ENCODE measurements at places on chromosomes 6 and 20.

GRCh38 chr20:48662711-48663110 is 165.1 kb downstream of the PREX1 start:
- DNase-seq, result no peak
- H3K36me3 ChIP-seq, result no peaks in the 10 kb centered on the region
- H3K27ac ChIP-seq, result no peak overlapping the region

DNA sequence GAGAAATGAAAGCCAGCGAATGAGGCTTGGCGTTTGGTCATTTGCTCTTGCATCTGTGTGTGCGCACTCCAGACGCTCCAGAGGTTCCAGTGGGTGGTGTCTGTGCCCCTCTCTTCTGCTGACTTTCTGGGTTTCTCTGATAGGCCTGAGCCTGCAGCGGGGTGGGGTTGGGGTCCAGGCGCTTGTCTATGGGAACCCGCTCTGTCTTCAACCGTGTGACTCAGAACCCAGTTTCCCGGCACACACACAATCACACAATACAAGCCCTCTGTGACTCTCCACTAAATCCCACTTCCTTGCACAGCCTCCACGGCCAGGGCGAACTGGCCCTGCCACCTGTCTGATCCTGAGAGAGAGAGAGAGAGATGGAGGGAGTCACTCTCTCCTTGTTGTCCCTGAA is 24.6 kb downstream of the RBM38 start:
- H3K36me3 ChIP-seq, result no peaks in the 10 kb centered on the region
- no peak overlapping the region for H3K4me3 ChIP-seq
- peaks cover 2% of the 10 kb centered on the region for H3K4me1 ChIP-seq
- no peak overlapping the region for H3K27ac ChIP-seq
- H3K27me3 ChIP-seq, result no peaks in the 10 kb centered on the region

DNA sequence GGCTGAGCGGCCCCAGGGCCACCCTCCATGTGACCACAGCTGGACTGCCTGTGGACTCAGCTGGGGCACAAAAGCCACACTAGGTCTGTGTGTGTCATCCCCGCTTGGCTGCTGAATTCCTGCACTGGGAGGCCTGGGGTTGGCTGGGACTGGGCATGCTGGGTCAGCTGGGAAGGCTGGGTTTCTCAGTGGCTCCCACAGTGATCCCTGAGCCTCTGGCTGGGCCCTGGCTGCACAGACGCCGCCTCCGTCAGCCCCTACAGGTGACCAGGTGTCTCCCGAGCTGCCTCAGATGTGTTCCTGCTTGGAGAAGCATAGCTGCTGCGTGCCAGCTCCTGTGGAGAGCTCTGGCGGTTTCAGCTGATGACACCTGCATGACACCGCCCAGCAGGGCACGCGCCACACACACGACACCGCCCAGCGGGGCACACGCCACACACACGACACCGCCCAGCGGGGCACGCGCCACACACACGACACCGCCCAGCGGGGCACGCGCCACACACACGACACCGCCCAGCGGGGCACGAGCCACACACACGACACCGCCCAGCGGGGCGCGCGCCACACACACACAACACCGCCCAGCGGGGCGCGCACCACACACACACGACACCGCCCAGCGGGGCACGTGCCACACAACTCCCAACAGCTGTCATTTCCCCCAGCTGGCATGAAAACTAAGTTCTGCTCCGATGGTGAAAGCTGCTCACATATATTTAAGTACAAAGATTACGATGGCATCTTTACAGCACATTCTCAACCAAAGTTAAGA is 88.8 kb downstream of the TAF4 start:
- H3K27ac ChIP-seq, result no peak overlapping the region
- no peaks in the 10 kb centered on the region for H3K27me3 ChIP-seq
- no peak for DNase-seq
- H3K4me1 ChIP-seq, result no peaks in the 10 kb centered on the region

DNA sequence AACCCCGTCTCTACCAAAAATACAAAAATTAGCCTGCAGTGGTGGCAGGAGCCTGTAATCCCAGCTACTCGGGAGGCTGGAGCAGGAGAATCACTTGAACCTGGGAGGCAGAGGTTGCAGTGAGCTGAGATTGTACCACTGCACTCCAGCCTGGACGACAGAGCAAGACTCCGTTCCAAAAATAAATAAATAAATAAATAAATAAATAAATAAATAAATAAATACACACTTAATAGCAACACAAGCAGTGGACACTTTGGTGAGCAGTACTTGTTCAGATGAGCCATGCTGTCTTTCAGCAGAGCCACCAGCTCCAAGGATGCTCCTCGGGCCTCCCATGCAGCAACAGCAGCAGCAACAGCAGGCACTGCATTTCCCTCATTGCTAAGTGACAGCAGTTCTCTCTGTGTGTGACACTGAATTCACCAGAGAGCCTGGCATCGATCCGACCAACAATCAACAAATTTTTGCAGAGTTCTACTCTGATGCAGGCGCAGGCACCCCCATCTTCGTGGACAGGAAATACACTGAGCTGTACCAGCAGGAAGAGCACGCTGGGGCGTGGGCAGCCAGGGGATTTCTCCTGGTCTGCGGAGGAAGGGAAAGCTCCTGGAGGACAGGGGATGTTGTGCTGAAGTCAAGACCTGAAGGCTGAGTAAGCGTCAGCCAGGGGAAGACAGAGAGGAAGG is 54.0 kb upstream of the SNX9 start:
- H3K27ac ChIP-seq, result no peak overlapping the region
- peaks cover 2% of the 10 kb centered on the region for H3K4me1 ChIP-seq
- H3K4me3 ChIP-seq, result no peak overlapping the region
- DNase-seq, result no peak
- no peaks in the 10 kb centered on the region for H3K27me3 ChIP-seq
- no peaks in the 10 kb centered on the region for H3K36me3 ChIP-seq

DNA sequence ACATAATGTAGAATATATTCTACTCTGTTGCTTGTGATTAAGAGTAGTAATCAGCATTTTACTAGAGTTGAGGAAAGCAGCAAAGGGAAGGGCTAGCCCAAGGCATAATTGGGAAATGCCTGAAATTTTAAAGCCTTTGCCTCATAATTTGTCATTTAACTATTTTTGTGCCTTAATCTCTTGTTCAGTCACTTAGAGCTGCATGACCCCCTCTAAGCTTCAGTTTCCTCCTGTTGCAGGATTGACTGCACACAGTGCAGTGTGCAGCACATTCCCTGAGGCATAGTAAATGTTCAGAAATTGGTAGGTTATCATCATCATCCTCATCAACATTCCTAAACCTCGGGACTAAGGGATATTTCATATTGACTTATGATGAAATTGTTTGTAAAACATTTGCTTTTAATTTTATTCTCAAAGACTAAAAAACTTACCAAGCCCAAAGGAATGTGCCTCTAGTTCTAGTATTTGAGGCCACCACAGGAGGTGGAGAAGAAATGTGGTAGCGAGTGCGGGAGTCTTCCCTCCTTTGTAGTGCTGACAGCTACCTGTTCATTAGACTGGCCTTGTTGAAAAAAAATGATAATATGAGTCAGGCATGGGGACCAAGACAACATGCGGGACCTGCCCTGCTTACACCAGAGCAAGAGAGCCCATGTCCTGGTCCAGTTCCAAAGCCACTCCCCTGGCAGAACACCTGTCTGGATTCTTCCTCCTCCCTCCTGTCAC is 14.8 kb upstream of the TENT5A start:
- H3K4me1 ChIP-seq, result peaks cover 16% of the 10 kb centered on the region
- no peak overlapping the region for H3K27ac ChIP-seq
- no peaks in the 10 kb centered on the region for H3K27me3 ChIP-seq

DNA sequence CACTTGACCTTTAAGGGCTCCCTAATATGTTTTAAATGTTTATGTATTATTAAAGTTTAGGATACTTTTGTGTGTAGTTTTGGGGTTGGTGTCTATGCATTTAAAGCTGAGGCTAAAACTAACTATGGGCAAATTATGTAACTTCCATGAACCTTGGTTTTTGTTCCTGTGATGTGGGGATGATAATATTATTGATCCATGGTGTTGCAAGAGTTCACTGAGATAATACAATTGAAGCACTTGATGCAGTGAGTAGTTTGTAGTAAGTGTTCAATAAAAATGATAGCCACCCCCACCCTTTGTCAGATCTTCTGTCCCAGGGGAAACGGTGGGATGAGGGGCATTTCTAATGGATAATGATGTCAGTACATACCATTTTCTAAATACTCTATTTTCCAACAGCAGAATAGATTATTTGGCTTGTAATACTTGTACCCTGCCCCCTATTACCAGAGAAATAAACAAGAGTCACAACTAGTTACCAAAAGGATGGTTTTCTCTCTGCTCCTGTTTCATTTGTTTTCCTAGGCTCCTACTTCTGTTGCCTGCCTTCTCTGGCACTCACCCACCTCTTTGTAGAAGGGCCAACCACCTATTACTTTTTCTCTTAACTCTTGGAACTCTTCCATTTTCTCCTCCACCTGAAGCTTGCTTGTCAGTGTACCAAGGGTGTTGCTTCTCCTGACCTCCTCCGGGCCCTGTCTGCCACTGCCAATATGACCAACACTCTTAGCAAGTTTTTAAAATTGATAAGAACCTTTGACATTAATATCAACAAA is 97.9 kb downstream of the RCAN2 start:
- H3K27me3 ChIP-seq, result no peaks in the 10 kb centered on the region
- H3K36me3 ChIP-seq, result no peaks in the 10 kb centered on the region
- H3K4me1 ChIP-seq, result peaks cover 6% of the 10 kb centered on the region
- peak overlapping the region; percentile 39 for H3K27ac ChIP-seq
- DNase-seq, result no peak

DNA sequence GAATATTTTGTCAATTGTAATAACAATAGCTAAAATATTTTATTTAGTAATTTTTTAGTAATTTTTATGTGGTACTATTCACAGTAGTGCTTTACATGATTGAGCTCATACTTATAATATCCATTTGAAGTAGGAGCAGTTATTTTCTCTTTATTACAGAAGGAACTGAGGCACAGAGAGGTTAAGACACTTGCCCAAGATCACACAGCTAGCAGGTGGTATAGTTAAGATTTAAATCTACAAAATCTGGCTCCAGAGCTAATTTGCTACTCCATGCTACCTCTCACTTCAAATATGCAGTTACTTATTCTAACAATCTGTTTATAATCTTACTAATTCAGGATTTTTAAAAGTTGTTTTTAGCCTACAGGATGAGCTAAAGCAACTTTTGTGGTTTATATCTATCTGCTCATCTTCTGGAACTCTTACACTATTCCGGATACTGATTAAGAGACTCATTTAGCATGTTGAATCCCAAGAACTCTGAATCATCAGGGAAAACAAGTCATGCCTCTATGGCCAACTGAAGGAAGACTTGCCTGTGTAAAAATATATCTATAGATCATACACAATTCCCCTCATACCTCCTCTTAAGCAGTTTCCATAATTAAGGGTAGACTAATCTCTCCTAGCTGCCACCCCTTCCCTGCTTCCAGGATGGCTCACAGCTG is 324.2 kb downstream of the UBE3D start:
- no peak overlapping the region for H3K4me3 ChIP-seq
- no peaks in the 10 kb centered on the region for H3K27me3 ChIP-seq
- no peaks in the 10 kb centered on the region for H3K36me3 ChIP-seq
- no peak overlapping the region for H3K27ac ChIP-seq
- DNase-seq, result no peak

- H3K4me3 ChIP-seq, result no peak overlapping the region
- peak; percentile 84 for DNase-seq
- H3K27ac ChIP-seq, result no peak overlapping the region
- H3K4me1 ChIP-seq, result no peaks in the 10 kb centered on the region
Observed at GRCh38 chr6:119742188-119742803, 392.7 kb upstream of the MAN1A1 start.

GRCh38 chr20:43583982-43584432 is 6.7 kb upstream of the IFT52 start:
- H3K4me1 ChIP-seq, result peaks cover 17% of the 10 kb centered on the region
- no peaks in the 10 kb centered on the region for H3K27me3 ChIP-seq
- peaks cover 47% of the 10 kb centered on the region for H3K36me3 ChIP-seq
- H3K27ac ChIP-seq, result peak overlapping the region; percentile 41

DNA sequence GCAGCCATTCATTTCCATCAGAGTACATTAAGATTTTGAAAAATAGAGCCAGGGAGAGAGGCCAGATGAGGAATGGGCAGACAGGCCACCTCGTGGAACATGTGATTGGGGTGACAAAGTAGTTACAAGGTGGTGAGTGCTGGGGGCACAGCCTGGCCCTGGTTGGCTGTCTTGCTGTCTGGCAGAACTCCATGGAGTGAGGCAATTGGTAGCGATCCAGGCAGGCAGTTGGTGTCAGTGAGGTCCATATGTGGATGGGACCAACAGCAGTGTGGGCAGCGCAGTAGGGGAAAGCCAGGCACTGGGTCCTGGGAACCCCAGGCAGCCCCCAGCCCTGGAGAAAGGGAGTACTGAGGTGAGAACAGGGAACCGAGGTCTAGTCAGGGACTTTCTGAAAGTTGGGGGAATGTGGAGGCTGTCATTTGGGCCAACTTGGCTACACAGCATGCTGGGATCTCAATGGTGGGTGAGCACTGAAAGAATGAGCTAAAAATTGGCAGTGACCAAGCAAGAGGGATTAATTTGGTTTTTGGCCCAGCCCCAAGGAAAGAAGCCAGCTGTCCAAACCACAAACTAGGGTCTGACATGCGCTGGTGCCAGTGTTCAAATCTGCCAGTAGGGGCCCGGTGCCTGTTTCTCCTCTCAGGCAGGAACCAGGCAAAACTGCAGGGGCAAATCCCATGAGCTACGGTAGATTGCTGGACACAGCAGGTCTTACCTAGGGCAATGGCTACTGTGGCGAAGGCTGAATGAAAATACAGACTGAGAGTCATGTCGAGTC is 61.4 kb upstream of the E2F3 start:
- no peak overlapping the region for H3K4me3 ChIP-seq
- no peak overlapping the region for H3K27ac ChIP-seq
- no peak for DNase-seq
- no peaks in the 10 kb centered on the region for H3K27me3 ChIP-seq
- no peaks in the 10 kb centered on the region for H3K4me1 ChIP-seq

DNA sequence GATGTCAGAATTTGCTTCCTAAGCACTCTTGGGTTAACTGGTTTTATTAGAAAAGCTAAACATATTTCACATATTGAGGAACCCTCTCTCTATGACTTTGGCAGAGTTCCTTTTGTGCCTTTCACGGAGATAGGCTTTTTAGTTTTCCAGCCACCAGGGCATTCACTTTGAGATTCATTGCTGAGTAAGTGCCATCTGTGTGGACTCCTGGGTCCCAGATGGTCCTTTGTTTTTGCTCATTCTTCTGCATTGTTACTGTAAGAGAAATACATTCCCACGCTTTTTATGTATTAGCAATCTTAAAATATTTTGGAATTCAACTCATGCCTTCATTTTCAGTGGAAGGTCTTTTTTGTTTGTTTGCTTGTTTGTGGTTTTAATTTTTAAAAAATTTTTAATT is 76.3 kb upstream of the PHACTR2 start:
- no peaks in the 10 kb centered on the region for H3K36me3 ChIP-seq
- no peak overlapping the region for H3K4me3 ChIP-seq
- DNase-seq, result no peak
- H3K27me3 ChIP-seq, result no peaks in the 10 kb centered on the region

DNA sequence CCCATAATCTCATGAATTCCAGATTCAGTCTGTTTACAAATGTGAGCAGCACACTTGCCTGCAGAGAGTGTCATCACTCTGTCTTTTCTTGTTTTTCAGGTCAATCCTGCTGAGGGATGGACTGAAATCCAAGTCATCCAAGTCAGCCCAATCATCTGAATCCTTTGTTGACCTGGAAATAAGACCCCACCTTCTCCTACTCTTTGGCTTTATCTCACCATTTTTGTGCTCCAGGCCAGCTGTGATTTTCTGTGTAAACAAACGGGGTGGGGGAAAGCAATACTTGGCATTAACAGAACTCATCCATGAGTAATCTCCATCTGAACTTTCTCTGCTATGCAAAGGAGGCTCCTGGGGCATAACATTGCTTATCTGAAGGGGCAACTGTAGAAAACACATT is 16.9 kb upstream of the GSTA4 start:
- peaks cover 13% of the 10 kb centered on the region for H3K36me3 ChIP-seq
- no peak for DNase-seq
- no peaks in the 10 kb centered on the region for H3K27me3 ChIP-seq
- H3K4me1 ChIP-seq, result no peaks in the 10 kb centered on the region
- no peak overlapping the region for H3K4me3 ChIP-seq

Data from liver (tissue), 10 donors.